Stimulated activated CD8-positive, alpha-beta memory T cell treated with anti-CD3 and anti-CD28 coated beads, Interleukin-15, amount 100 ng/mL, for 1 hour (primary cell): ENCODE measurements at places on chromosomes 16 and 17.

DNA sequence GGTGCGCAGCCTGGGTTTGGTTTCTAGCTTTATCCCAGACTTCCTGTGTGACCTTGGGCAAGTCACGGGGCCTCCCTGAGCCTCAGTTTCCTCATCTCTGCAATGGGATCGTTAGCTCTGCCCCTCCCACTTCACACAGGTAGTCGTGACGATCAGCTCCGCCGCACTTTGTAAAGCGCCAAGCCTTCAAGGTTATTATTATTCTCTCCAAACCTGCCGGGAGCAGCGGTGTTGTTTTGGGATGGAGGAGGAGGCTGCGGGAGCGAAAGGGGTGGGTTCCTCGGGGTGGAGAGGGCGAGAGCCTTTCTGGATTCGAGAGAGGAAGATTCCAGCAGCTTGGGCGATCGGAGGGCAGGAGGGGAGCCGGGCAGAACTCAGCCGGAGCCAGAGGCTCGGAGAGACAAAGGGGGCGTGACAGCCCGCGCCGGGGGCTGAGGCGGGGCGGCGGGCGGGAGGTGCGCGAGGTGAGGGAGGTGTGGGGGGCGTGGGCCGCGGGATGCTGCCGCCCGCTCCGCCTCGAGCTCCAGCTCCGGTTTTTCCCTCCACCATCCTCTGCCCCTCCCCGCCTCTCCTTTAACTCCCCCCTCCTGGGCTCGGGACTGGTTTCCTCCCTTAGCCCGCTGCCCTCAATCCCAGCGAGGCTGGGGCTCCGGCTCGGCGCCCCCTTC is at the start of gene EFNB3:
Gene EFNB3 (plus strand): TSS at position 602 of the 668 bp plus-strand sequence. CDS start 397 bp downstream, outside the sequence.
- no peak for DNase-seq

- DNase-seq: no peak
Observed at GRCh38 chr16:53022374-53022773, 30.3 kb downstream of the CHD9NB start.

DNA sequence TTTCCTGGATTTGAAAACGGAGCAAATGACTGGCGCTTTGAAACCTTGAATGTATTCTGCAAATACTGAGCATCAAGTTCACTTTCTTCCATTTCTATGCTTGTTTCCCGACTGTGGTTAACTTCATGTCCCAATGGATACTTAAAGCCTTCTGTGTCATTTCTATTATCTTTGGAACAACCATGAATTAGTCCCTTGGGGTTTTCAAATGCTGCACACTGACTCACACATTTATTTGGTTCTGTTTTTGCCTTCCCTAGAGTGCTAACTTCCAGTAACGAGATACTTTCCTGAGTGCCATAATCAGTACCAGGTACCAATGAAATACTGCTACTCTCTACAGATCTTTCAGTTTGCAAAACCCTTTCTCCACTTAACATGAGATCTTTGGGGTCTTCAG is 32.3 kb downstream of the BRCA1 start:
- DNase-seq: no peak

DNA sequence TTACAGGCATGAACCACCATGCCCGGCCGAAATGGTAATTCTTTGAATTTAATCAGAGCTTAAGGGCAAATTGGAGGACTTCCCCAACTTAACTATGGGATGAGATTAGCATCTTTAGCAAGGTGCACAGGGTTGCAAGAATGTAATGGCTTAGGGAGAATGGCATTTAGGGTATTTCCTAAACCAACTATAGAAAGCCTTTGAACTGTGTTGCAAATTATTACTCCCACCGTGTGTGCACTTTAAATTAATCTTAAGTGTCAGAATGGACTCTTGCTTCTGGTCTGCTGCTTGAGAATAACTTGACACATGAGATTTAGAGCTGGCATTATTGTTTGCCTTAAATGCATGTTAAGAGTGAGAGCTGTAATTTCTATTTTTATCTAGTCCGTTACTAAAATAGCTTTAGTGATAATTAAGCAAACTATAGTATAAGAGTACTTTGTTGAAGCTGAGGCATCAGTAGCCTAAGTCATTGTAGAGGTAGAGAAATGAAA is 59.8 kb downstream of the TUBD1 start:
- no peak for DNase-seq
